ENCODE measurements at places on chromosomes 6 and 20. TPM values are rescaled to one million over a fixed set of nuclear protein-coding genes. Genes with fewer than 3 reads are reported as not detected.
A peak's percentile ranks its signal among the peaks of the same experiment; 100 is the strongest.

- H3K36me3 ChIP-seq = no peaks in the 10 kb centered on the region
- DNase-seq = peak; percentile 48
- H3K27ac ChIP-seq = no peak overlapping the region
- H3K4me1 ChIP-seq = peaks cover 9% of the 10 kb centered on the region
- H3K4me3 ChIP-seq = no peak overlapping the region
These were observed 12.3 kb upstream of the ASF1A start for GRCh38 chr6:118881440-118882313.

- no peak overlapping the region for H3K4me3 ChIP-seq
- H3K36me3 ChIP-seq = peaks cover 7% of the 10 kb centered on the region
- H3K27me3 ChIP-seq = no peaks in the 10 kb centered on the region
These were observed 40.6 kb upstream of the SUMO4 start for GRCh38 chr6:149359440-149359839.

DNA sequence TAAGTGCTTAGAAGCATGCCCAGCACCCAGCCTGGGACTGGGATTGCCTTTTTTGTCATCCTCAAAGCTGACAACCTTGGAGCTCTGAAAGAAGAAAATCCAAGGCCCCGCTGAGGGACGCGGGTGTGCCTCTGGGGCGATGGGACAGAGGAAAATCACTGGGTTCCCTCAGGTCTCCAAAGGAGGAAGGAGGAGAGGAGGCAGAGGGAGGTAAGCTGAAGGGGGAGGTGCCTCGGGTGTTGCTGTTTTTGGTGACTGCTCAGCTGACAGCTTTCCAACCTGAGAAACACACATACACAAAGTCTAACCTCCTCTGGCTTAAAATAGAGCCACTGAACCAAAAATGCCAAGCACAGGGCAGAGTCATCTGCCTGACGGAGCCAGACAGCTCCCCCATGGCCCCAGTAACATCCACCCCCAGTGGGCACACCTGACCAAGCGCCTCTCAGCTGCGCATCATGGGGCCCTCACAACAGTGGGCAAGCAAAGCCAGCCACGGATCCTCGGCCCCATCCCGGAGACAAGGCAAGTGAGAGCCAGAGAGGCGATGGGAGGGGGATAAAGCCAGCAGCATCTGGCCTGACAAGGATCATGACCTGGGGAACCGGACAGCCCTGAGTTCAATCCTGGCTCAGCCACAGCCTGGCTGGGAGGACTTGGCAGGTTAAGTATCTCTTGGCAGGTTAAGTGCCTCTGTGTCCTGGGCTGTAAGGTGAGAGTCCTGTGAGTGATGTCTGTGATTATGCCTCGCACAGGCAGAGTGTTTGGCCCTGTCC, 3.2 kb upstream of the KCNK15 start:
- H3K4me3 ChIP-seq = no peak overlapping the region
- peaks cover 7% of the 10 kb centered on the region for H3K27me3 ChIP-seq
- no peaks in the 10 kb centered on the region for H3K4me1 ChIP-seq
- 0 out of 2 replicates have a peak, but pooled peaks cover under 1% of the 10 kb centered on the region for H3K36me3 ChIP-seq
- no peak for DNase-seq
- no peak overlapping the region for H3K27ac ChIP-seq

GRCh38 chr6:66771626-66772025, 1064.6 kb upstream of the EYS start:
- no peaks in the 10 kb centered on the region for H3K4me1 ChIP-seq
- no peaks in the 10 kb centered on the region for H3K27me3 ChIP-seq
- no peak overlapping the region for H3K4me3 ChIP-seq
- no peak for DNase-seq

IRF4 gene
- total RNA-seq = 0.31 TPM

STK35 gene
- total RNA-seq = 65.2 TPM

RGS17 gene
- 3.8 TPM for total RNA-seq

SOX18 gene
- total RNA-seq = 1.6 TPM

HLA-DMB gene
- 1.7 TPM for total RNA-seq

Measured in H9 (cell line).